Thoracic aorta (tissue), 2 donors: ENCODE measurements at places on chromosomes 3 and 15.

DNA sequence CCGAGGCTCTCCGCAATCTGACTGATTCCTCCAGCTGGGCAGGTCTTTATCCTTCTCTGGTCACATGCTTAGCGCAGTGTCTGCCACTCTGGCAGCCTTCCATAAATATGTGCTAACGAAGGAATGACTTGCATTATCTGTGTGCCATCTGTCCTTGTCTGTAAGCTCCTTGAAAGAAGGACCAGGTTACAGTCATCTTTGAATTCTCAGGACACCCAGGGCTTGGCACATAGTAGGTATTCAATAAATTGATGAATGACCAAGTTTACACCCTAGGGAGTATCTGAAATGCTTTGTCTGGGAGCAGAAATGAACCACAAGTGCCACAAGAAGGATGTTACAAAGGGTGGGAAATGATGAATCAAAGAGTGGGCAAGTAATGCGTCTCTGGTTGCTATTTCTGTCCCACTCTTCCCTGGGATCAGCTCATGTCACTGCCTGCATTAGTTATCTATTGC is 16.5 kb upstream of the FAM3D start:
- DNase-seq: no peak

GRCh38 chr15:60283936-60284335 is 113.8 kb downstream of the ANXA2 start:
- DNase-seq: no peak

- DNase-seq: no peak
Observed at GRCh38 chr3:1318296-1319005, 225.6 kb downstream of the CNTN6 start.

DNA sequence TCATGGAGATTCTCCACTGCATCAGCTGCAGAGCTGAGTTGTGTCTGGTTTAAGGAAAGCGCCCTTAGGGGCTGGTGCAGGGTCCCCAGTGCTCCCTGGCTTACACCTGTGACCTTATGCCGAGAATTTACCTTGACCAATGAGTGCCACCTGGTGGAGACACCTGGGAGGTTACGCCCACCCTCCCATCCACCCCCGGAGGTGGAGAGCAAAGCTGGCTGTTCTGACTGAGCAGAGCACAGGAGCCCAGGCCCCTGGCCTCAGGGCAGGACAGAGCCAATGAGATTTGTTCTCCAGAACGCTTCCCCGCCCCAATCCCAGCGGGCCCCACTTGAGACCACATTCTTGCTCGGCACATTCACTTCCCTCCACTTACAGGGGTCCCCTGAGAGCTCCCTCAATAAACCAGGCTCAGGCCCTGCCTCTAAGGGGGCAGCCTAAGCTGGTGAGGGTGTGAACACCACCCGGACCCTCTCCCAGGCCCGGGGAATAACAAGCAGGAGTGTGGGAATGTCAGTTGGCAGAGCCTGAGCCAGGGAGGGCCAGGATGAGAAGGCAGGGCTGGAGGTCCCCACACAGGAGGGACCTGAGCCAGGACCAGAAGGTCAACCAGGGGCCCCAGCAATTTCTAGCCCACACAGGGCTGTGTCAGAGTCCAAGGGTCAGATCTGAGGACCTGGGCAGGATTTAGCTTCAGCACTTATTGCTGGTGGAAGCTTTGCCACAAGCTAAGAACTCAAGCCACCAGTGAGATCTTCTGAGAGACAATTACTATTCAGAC is 117.1 kb downstream of the TPRA1 start:
- DNase-seq: no peak

DNA sequence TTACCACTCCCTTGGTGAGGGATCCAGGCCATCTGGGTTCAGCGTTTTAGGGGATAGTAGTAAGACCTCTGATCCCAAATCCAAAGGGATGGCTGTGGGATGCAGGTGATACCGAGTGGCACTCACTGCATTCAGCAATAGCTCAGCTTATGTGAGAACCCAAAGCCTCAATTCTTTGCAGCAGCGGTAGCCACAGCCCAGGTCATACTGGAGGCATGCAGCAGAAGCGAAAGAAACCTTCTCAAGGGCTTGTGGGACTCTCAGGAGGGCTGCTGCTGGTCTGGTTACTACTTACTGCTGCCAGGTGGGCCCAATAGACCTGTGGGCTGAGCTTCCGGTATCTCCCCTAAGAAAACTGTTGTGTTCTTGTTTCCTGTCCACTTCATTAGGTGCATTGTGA is 38.0 kb downstream of the CHCHD6 start:
- no peak for DNase-seq

DNA sequence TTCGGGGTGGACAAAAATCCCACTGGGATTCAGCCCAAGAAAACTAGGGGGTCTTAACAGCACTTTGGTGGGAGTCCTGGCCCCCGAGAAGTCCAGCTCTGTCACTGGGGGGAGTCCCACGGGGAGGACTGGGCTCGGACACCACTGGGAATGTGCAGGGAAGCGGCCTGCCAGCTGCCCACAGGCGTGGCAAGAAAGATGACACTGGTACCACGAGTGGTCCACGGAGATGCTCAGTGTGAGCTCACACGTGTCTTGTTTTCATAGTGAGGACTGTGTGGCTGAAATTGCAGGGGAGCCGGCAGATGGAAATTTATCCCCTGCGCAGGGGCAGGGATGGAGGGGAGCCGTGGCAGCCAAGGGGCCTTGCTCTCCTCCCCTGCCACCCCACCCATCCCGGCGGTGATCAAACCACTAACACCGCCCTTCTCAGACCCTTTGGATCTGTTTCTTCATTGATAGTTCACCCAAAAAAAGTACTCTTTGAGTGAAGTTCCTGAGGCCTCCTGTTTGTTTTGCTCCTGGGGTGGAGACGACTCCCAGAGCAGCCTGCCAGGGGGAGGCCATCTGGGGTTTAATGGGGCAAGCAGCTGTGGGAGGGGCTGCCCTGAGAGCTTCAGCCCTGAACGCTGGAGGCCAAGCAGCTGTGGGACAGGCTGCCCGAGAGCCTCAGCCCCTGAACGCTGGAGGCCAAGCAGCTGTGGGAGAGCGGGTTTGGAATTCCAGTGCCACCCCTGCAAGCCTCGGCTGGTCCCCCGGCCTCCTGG is 130.9 kb downstream of the LRRK1 start:
- no peak for DNase-seq

GRCh38 chr15:73747847-73748590 is 5.1 kb downstream of the INSYN1 start:
- no peak for DNase-seq

DNA sequence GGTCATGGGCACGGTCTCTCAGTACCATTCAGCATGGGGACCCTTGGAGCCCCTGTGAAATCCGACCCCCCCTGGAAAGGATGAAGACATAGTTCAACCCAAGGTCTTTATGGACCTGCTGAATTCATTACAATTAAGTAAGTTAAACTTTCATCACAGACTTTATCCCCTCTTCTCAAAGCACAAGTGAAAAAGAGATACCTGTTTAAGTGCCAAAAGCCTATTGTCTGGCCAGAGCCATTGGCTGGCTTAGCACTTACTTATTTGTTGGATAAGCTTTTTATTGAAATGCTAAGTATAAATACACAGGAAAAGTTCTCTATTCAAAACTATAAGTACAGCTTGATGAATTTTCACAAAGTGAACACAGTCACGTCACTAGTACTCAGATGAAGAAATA is 128.4 kb upstream of the NR2E3 start:
- DNase-seq: no peak

DNA sequence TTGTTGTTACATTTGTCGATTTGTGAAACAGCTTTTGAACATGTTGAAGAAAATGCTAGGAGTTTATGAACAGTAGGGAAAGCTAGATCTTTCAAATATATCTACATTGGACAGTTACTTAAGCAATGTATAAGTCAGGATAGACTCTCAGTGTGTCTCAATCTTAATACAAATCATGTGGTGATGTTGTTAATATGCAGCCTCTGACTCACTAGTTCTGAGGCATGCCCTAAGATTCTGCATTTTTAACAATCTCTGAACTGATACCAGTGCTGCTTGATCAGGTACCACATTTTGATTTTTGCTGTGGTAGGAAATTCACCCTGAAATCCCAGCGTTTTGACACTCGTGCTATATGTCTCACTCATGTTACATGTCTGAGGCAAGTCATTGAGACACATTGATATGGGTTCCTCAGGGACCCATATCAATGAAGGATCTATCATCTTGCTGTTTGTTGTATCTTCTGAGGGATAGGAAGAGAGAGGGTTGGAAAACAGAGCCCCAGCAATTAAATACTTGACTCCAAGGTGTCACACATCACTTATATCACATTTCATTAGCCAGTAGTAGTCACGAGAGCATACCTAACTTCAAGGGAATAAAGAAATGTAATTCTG is 597.9 kb downstream of the TAFA4 start:
- no peak for DNase-seq

DNA sequence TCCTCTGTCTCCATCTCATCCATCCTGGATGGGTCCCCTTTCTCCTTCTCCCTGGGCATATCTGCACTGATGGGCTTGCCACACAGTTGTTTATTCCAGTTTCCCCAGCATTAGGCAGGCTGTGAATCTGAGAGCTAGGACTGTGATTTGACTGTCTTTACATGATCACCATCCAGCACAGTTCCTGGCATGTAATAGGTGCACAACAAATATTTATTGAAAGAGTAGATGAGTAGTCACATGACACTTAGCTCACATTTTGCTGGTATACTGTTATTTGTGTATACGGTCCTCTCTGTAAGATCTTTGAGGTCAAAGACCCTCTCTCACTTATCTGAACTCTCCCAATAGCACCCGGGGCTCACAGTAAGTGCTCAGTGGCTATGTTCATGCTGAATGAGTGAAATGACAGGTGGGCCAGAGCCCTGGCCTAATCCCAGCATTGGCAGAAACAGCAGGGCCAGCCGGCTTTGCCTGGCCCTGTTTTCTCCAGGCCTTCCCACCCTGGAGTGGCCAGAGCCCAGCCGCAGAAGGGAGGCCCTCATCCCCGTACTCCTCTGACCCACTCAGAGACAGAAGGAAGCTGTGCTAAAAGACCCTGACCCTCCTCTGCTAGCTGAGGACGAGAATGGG is 16.2 kb upstream of the BAHD1 start:
- no peak for DNase-seq

GRCh38 chr15:85100186-85100937 is 118.7 kb downstream of the PDE8A start:
- no peak for DNase-seq

DNA sequence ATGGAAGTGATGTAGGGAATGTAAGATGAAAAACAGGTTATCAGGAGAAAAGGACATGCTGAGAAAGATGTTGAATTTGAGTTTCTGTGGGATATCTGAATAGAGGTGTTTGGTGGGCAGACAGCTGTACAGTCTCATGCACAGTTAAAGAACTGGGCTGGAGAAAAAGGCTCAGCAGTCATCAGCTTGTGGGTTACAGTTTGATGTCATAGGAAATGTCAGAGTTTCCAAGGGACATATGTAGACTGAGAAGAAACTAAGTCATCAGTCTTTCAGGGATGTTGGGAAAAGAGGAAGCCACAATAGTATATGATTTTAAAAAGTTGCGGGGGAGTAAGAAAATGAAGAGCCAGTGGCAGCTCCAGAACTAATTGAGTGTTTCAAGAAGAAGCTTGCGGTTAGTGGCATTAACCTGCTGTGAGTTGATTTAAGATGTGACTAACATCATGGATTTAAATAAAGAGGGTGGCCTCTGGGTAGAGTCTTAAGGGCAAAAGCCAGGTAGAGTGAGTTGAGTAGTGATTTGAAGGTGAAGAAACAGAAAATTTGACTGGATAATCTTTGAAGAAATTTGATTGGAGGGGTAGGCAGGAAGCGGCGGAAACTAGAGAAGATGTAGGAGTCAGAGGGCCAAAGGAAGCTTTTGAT is 24.6 kb downstream of the GORASP1 start:
- DNase-seq: no peak

- DNase-seq: no peak
Observed at GRCh38 chr15:96327155-96327741, 3.3 kb upstream of the NR2F2 start.

DNA sequence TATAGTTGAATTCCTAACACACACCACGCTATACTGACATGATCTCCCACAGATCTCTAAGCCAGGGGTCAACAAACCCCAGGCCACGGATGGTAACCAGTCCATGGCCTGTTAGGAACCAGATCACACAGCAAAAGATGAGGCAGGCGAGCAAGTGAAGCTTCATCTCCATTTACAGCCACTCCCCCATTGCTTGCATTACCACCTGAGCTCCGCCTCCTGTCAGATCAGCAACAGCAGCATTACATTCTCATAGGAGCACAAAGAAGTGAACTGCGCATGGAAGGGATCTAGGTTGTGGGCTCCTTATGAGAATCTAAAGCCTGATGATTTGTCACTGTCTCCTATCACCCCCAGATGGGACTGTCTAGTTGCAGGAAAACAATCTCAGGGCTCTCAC is 2.7 kb downstream of the PDCD7 start:
- DNase-seq: no peak

DNA sequence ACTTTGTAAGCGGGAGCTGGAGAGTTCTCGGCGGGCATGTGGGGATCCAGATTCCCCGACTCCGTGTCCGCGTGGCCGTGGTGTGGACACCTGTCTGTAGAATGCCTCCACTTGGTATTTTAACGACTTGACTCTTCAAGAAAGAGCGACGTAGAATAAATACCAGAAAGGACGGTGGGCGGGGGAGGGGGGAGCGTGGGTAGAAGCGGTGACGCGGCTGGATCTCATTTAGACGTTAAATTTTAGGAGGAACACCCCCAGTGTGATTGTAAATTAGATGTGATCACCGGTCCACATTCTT is 620 bp upstream of the PYGO1 start:
- DNase-seq: no peak

- DNase-seq: no peak
Observed at GRCh38 chr3:54515441-54516213, 393.3 kb downstream of the CACNA2D3 start.

DNA sequence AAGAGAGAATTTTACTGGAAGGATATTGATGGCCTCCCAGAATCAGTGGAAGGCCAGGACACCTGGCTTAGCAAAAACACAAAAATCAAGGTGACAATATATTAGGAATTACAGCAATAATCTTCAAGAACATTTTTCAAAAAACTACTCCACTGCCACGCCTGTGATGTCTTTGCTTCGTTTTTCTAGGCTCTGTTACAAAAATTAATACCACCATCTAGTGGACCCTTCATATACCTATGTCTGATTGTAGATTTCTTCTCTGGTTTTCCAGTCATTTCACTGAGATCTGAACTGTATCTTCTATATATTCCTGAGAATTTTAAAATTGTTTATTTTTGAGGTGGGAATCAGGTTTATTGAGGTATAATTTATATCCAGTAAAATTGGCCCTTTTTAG is 5.6 kb upstream of the SLC33A1 start:
- DNase-seq: no peak

- DNase-seq: no peak
Observed at GRCh38 chr3:29441422-29441821, 160.6 kb downstream of the RBMS3 start.
